Bronchial smooth muscle cell (primary cell): ENCODE measurements at places on chromosomes 2 and 18. TPM values are rescaled to one million over a fixed set of nuclear protein-coding genes. Genes with fewer than 3 reads are reported as not detected.

IL36G gene
- not detected in 2 replicates for total RNA-seq

HOXD4 gene
- total RNA-seq: not detected in 2 replicates

MPP4 gene
- total RNA-seq: 0.43 and 0.79 TPM in 2 replicates

EFHD1 gene
- total RNA-seq: not detected in 2 replicates

MCM6 gene
- 9.8 and 10.1 TPM in 2 replicates for total RNA-seq
